Activated CD8-positive, alpha-beta memory T cell treated with anti-CD3 and anti-CD28 coated beads for 4 hours (primary cell): ENCODE measurements at places on chromosomes 5 and 9.

GRCh38 chr5:137450759-137451158, 48.4 kb downstream of the SPOCK1 start:
- DNase-seq = no peak

GRCh38 chr5:43290726-43291125, 22.5 kb downstream of the HMGCS1 start:
- DNase-seq = no peak

DNA sequence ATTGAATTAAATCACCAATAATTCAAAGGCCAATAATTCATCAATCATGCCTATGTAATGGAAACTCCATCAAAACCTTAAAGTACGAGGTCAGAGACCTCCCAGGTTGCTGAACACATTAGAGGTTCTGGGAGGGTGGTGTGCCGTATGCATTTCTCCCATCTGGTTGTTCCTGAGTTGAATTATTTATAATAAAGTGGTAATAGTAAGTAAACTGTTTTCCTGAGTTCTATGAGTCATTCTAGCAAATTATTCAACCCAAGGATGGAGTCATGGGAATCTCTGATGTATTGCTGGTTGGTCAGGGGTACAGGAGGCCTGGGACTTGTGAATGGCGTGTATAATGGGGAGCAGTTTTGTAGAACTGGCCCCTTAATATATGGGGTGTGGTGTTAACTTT, 191.7 kb downstream of the CARTPT start:
- DNase-seq = no peak

DNA sequence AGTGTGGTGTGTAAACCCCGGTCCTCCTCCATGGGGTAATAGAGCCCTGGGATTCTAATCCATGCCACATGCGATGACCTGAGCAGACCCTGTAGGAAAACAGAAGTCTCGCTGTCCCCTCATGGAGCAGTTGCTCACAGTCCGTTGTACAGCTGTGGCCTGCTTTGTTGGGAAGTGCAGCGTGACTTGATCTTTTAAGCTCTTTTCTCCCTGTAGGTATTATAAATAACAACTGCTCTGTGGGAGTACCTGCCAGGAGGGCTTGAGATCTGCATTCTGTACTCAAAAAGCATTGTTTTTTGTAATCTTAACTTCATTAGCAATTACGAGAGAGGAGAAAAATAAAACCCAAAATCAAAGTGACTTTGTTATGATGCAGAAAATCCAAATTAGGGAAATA, 17.3 kb downstream of the MEGF10 start:
- no peak for DNase-seq

GRCh38 chr5:131536850-131537448, 98.1 kb downstream of the RAPGEF6 start:
- DNase-seq = no peak
